KBM-7 (cell line): ENCODE measurements at places on chromosomes 3 and 15.

DNA sequence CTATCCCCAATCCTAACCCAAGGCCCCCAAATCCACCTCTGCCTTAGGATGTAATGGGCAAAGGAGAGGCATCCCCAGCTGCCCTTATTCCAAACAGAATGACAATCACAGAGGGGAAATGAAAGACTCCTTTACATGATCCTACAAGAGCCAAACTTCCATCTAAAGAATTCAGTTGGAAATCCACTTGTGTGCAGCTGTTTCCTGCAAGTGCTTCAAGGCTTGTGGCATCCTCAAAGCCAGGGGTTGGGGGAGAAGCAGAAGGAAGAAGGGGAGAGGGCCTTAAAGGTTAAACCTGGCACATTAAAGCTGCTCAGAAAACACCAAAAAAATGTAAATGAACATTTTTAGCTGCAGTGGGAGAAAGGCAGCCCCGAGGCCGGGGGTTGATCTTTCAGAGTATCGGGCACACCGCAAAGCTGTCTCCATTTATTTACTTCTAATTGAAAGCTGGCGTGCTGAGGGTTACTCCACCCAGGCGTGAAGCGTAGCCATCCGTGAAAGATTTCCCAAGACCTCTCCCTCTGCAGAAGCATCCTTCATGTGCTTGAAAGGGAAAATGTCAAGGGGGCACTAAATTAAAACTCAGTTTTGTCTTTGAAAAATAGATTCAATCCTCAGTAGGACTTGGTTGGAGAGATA, 217.8 kb downstream of the SHQ1 start:
- no peak for DNase-seq

GRCh38 chr15:98419173-98419780, 229.1 kb upstream of the IGF1R start:
- no peak for DNase-seq

DNA sequence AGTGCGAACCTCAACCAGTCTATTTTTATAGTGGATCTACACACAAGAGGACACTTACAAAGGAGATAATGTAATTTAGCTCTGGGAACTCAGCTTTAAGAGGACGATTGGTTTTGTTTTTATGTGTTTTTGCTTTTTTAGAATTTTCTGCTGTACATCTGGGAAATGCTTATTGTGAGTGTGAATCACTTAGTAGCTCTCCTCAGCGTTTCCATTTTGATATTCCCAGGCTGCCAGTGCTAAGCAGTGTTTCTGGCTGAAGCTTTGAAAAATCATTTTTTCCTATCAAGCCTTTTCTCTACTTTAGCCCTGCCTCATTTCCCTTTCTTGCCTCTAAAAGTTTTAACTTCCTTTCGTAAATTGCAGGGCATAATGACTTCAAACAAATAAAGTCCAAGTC, 117.9 kb downstream of the RBMS3 start:
- no peak for DNase-seq

- DNase-seq, result no peak
These were observed 227.1 kb downstream of the SI start for GRCh38 chr3:164851204-164851603.

GRCh38 chr15:93800805-93801204, 430.6 kb upstream of the MCTP2 start:
- no peak for DNase-seq

DNA sequence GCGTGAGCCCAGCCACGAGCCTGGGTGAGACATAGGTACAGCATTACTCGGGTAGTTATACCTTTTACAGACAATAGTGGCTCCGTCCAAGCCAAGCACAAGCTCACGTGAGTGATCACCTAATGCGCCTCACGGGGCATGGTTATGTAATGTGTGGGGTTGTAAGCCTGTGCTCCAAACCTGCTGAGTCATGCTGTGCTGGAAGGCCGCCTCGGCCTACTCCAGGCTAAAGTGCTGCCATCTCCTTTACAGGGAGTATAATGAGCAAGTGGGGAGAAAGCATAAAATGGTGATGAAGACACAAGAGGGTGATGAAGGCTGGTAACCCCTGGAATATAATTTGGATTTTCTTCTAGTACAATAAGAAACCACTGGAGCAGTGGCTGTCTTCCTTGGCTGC, 175.8 kb upstream of the STT3B start:
- DNase-seq, result peak; percentile 22

DNA sequence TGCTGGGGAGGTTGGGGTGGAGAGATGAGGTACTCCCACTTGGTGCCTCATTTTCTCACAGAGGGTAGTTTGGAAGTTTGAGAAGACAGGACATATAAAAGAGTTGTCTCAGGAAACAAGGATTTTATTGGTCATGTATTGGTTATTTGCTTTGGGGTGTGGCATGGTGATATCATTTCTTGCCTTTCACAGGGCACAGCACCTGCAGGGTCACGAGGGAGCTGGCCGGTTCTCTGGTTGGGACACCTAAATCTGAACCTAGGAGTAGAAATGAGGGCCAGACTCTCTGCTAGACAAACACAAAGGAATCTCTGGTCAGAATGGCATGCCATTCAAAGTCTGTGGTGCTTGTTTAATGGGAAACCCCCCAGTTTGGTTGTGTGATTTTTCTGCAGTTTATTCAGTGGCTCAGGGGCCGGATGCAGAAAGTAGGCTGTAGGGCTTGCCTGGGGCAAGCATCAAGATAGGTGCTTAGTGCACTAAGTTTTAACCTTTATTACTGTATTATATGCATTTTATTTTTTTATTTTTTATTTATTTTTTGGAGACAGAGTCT, 237.7 kb upstream of the EIF1B start:
- no peak for DNase-seq

DNA sequence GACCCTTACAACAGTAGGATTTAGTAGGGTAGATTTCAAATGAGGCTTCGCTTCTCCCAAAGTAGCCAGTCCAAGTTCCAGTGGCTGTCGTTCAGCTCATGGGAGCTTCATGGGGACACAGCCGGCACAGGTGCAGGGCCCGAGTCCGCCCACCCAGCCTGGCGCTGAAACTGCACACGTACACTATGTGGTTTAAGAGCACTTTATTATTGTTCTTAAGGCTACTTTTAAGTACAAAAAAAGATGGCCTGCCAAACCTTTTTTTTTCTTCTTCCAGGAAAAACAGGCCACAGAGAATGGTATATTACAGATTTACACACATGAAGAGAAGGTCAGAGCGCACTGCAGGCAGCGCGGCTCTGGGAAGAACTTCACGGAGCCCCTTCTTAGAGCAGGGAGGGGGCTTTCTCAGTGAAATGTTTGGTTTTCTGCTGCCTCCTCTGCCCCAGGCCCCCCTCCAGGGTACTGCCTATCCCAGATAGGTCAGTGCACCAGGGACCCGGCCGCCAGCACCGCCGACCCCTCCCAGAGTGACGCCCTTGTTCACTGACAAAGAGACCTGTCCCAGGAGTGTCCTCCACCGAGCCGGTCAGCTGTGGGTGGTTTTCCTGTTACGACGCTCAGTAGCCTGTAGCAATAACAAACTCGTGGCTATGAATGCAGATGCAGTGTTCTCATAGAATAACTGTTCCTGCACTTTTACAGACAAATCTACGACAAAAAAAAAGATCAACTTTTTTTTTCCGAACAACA, 87.7 kb downstream of the VGLL4 start:
- no peak for DNase-seq

- DNase-seq, result no peak
These were observed 3.8 kb upstream of the KCNMB2 start for GRCh38 chr3:178532476-178532875.

- DNase-seq, result no peak
These were observed 155.7 kb downstream of the KLF13 start for GRCh38 chr15:31482122-31482922.

- no peak for DNase-seq
These were observed 901.1 kb downstream of the TBL1XR1 start for GRCh38 chr3:176296066-176296597.

DNA sequence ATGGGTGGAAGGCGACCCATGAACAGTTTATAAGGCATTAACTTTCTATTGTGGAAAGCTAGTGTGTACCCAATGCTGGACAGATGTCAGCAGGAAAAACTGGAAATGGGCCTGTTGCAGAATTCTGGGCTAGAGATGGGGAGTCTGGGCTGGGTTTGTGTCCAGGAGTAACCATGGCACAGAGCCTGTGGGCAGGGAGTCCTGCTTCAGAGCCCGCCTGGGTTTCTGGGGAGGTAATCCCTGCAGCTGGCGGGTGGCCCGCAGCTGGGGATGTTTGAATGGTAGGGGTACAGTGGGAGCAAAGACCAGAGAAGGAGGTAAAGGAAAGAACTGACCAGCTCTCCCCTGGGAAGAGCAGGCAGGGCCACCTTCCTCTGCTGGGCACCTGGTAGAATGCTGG, 25.7 kb downstream of the ACAA1 start:
- DNase-seq, result no peak

DNA sequence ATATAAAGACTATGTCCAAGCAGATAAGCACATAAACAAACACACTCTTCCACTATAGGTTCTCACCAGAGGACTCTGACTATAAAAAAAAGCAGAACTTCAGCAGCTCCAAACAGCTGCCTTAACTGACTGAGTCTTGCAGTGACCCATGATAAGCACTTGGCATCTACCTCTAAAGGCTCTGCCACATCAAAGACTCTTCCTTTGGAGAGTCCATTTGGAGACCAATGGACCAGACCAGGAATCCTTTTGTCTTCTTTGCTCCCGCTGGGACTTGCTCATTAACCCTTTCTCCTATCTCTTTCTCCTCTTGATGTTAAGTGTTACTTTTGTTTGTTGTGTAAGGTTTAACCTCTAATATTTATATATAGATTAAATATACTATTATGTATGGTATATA, 424.1 kb downstream of the RSL24D1 start:
- DNase-seq, result peak; percentile 39

DNA sequence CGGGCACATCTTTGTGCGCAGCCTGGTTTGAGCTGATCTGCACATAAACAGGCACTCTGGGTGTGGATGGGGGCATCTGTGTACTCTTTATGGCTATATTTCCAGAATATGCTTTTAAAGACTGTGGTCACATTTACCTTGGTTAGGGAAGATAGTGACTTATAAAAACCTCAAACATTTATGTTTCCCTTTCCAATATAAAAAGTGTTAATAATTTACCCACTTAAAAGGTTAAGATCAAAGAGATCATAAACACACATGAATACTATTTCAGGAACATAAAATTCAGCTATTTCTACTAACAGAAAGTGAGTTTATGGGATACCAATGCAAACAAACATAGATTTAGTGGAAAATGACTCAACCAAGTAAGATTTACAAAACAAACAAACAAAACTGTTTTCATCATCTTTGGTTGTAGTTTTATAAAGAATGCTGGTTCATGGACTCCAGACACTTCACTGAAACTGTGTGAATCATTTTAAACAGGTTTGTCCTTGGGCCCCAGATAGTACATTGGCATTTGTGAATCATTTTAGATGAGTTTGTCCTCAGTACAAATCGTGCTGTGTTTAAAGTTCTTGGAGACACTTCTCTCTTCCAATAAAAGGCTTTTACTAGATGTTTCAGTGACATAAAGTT, 253.5 kb upstream of the CTDSPL start:
- DNase-seq, result no peak

DNA sequence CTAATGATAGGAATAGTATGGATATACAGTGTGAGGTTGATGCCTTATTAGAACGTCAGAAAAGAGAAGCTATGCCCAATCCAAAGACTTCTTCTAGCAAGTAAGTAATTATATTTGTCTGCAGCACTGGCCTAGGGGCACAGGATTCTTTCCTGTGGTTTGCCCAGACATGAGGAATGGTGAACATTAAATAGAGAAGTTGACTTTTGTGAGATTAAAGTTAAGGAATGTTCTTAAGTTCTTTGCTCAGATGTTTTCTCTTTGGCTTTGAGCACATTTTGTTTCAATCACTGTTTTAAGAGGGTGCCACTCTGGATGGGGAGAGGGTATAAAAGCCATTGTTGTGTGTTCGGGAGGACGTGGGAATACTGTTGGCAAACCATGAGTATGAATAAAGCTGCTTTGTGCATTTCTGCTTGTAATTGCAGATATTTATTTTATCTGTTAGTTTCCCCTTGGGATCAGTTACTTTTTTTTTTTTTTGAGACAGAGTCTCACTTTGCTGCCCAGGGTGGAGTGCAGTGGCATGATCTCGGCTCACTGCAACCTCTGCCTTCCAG, 8.3 kb downstream of the KIF23 start:
- DNase-seq, result no peak

DNA sequence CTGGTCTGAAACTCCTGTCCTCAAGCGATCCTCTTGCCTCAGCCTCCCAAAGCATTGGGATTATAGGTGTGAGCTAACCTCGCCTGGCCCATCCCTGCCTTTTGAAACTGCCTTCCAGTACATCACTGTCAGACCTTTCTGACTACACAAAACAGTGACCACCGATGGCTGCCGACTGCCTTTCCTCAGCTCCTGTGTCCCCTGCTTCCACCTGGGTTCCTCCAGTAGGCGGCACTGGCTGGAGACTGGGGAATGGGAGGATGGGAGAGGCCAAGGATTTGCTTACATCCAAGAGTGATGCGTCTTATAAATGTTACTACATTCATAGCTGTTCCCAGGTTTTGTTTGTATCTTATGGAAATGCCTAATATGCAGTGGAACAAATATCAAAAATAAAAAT, 242.8 kb downstream of the BBX start:
- DNase-seq, result no peak

GRCh38 chr15:98321896-98322295, 326.4 kb upstream of the IGF1R start:
- DNase-seq, result no peak

GRCh38 chr3:175443682-175444081, 584.5 kb downstream of the NAALADL2 start:
- no peak for DNase-seq

DNA sequence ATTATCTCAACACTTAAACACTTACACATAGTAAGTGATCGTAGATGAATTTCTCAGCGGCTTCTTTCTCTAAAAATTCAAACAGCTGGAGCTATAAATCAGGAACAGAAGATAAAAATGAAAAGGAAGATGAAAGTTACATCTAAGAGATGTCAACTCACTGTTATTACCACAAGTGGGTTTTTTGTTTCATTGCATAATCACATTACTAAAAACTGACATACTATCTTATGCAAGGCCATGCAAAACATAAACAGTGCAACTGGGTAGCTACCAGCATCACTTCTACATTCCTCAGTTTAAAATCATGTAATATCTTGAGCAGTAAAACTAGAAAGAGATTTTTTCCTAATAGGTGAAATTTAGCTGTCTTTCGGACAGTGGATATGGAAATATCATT, 14.9 kb downstream of the MINDY4B start:
- DNase-seq, result no peak

DNA sequence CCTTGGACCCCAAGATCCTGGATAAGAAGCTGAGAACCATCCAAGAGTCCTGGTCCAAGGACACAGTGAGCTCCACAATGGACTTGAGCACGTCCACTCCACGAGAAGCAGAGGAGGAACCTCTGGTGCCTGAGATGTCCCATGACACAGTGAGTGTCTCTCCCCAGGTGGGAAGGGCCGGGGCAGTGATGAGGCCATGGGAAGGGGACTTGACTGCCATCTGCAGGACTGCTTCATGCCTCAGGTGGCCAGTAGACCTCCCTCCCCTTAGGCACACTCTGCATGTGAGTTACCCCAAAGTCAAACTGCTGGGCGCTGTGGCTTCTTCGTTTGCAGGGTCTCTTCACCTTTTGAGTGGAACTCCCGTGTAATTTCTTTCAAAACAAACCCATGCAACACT, 59.7 kb downstream of the CCDC33 start:
- no peak for DNase-seq

GRCh38 chr15:88992216-88992615, 79.0 kb upstream of the MFGE8 start:
- DNase-seq, result no peak

GRCh38 chr3:57971975-57972374, 36.2 kb upstream of the FLNB start:
- DNase-seq, result no peak

GRCh38 chr15:86744198-86744780, 664.6 kb downstream of the AGBL1 start:
- DNase-seq, result no peak
